Hematopoietic multipotent progenitor cell treated with erythropoietin and hydrocortisone succinate and interleukin-3 and kit ligand, for 6 days (in vitro differentiated cells): ENCODE measurements at places on chromosomes 6 and 20.

GRCh38 chr20:10673842-10674683, at the start of gene JAG1:
TSS of gene JAG1 (minus strand) at chr20:10673999. CDS start at chr20:10673530, 469 bp downstream.
- DNase-seq = peak; percentile 96

GRCh38 chr6:158050955-158051354, 69.3 kb downstream of the SYNJ2 start:
- no peak for DNase-seq

GRCh38 chr20:1654996-1655395, 2.6 kb downstream of the SIRPG start:
- peak; percentile 15 for DNase-seq

GRCh38 chr6:161946461-161946860, 672.6 kb upstream of the AGPAT4 start:
- no peak for DNase-seq
